Stimulated activated CD4-positive, alpha-beta T cell treated with anti-CD3 and anti-CD28 coated beads, Interleukin-15, amount 100 ng/mL, for 1 hour (primary cell): ENCODE measurements at places on chromosomes 3 and 15.

DNA sequence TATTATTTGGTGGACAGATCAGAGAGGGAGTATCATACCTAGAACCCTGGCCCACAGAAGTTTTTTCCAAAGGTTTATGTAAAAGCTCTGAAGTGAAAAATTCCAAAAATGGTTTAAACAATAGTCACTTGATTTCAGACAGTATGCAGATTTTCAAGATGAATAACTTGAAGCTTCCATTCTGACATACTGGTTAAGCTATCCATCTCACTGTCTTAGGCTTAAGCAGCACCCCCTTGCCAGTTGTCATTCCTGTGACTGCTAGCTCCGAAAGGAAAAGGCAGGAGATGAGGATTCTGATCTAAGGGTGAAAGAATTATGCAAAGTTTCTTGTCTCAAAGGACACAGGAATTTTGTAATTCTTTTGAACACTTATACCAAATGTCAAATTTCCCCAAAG lies 337.5 kb upstream of the THBS1 start:
- DNase-seq: no peak

- DNase-seq: no peak
Observed at GRCh38 chr3:143751643-143752178, 96.6 kb downstream of the SLC9A9 start.

- no peak for DNase-seq
Observed at GRCh38 chr15:61380270-61380669, 151.2 kb upstream of the RORA start.

DNA sequence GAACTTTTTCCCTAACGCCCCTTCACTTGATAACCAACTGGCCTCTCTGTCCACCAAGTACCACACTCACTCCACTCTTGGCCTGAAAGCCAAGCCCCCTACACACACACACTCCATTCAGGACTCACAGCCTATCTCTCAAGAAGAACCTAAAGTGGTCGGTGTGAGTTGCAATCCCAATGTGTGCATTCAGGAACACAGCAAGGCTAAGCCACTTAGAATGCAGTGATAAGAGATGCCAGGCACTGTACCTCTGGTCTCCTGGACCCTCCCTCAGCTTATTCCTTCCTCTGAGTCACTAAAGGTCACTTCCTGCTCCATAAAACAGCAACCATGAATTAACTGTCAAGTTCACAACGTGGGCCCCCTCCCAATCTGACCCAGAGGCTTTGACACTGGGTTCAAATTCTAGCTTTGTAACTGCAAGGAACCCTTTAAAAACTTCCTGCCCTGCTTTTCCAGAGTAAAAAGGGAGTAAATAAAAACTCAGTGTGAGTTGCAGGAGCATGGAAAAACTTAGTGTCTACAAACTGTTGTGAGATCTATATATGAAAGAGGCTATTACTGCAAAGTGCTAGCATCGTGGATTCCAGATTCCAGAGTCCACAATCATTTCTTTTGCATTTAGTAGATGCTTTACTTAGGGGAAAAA lies 17.6 kb upstream of the KCNMB3 start:
- no peak for DNase-seq

GRCh38 chr3:190339130-190339529 lies 16.9 kb upstream of the CLDN1 start:
- no peak for DNase-seq

GRCh38 chr3:38227989-38228388 lies 37.6 kb upstream of the SLC22A13 start:
- DNase-seq: no peak

- DNase-seq: no peak
Observed at GRCh38 chr15:68582236-68582635, 3.4 kb downstream of the CORO2B start.

DNA sequence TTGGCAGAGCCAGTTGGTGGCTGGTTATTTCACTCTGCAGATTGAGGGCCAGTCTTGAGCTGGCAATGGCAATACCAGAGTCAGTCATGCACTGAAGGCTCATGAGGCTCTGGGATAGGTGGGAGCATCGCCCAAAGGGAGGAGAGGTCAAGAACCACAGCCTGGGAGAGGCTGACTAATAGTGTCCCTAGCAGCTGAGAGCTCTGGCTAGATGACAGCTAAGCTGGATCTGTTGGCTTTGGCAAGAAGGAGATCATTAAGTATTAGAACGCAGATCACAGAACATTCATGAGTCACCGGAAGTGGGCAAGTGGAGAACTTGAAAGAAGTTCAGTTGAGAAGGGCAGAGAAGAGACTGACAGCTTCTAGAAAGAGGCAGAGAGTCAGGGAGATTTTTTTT lies 521.1 kb downstream of the NR2F2 start:
- DNase-seq: no peak

- no peak for DNase-seq
Observed at GRCh38 chr3:87318617-87319021, 42.2 kb upstream of the POU1F1 start.

GRCh38 chr3:194081826-194082225 lies 54.1 kb upstream of the HES1 start:
- DNase-seq: no peak

- DNase-seq: no peak
Observed at GRCh38 chr3:127234778-127235177, 41.8 kb downstream of the PRR23E start.

- no peak for DNase-seq
Observed at GRCh38 chr3:64000453-64001055, 22.7 kb downstream of the PSMD6 start.

GRCh38 chr3:3902161-3902560 lies 102.9 kb downstream of the LRRN1 start:
- no peak for DNase-seq

DNA sequence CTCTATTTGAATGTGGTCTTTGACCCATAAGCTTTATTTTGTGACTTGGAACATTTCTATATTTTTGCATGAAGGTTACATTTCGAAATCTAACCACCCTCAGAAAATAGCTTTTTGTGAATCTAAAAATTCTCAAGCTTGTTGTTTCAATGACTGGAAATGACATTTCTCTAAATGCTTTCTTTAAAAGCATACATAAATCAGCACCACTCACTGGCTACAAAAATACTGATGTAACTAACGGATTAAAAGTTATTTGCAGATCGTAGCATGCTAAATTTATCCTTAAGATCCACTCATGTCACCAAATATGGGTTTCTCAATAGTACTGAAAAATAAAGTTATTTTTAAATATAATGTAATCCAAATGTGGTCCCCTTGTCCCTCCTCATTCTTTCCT lies 55.2 kb upstream of the ACAN start:
- no peak for DNase-seq

GRCh38 chr3:76372497-76372896 lies 587.1 kb upstream of the ZNF717 start:
- DNase-seq: no peak

DNA sequence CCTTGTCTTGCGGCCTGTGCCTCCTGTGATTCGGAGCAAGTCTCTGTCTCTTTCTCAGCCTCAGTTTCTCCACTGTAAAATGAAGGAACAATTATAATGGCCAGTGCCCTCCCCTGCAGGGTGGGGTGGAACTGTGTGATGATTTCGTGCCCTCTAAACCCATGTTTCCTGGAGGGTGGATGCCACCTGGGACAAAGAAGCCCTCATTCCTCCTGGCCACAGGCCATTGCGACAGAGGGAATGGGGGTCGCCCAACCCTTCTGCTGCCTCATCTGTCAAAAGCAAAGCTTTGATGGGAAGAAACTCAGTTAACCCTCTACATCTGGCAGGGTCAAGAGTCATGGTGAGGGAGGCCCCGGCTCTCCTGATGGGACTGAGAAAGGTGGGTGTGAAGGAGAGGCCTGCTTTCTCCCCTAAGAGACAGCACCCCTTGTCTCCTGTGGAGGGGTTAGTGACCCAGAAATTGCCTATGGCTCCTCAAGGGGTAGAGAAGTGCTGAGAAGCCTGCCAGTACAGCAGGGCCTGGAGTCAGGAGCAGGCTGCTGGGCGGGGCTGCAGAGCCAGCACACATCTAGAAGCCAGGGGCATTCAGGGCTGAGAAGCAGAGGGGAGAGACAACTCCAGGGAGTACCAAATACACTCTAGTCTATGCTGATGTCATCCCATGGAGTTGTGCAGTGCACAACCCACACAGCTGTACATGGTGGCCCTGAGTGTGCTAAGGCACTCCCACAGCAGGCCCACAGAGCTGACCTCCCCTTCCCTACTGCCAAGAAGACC lies 61.0 kb downstream of the PLXNA1 start:
- DNase-seq: no peak

DNA sequence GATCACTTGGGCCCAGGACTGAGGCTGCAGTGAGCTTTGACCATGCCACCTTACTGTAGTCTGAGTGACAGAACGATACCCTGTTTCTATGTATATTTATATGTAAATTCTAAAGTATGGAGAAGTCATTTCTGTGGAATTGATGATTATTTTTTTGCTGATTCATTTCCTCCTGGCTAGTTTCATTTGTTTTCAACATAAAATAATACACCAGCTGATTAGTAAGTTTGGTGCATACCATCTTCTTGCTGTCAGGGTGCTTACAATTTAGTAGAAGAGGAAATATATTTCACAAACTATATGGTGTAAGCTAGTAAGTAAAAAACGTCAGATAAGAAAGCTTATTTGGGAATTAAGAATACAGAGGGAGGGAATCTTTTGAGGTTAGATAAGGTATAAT lies 36.0 kb downstream of the SLC25A26 start:
- no peak for DNase-seq

DNA sequence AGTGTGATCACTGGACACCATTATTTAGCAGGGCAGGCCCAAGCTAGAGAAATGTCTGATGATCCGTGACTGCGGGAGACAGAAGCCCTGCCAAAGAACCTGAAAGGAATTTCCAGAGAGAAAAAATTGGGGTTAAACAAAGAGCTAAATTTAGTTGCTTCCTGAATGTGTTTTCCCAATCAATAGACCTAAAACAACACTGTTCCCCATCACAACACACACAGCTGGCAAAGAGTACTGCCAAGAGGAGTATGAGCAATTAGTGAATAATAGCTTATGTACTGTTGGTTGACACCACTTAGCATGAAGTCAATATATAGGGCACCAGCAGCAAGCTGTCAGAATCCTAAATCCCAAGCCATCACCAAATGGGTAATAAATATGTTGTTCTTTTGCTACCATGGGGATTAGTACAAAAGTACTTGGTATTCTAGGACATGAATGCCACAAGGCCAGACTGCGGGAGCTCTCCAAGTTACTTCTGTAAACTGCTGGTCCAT lies 35.7 kb downstream of the CLK3 start:
- no peak for DNase-seq

DNA sequence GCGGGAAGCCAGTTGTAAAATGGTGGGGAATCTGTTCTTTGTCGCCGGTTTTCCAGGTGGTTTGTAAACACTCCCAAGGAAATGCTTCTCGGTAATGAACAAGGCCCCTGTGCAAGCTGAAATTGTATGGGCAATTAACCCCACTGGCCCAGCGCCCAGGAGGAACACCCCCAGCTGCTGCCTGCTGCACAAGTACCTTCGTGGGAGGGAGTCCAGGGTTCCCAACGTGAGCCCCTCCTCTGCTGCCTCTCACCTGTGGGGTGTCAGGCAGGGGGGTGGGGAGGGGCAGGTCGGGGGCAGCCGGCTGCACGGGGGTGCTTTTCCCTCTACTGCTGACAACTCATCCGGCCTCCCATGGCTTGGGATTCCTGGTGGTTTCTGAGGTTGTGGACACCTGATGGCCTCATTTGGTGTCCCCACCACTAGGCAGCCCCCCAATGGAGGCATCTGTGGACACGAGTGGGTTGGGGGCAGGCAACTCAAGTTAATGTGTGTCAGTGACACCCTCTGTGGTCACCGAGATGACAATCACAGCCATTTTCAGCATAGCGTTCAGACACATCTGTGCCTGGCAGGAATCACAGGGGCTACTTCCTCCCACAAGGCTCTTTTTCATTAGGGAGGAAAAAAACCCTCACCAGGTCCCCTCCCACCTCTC lies 35.6 kb upstream of the PRR23E start:
- no peak for DNase-seq

- DNase-seq: no peak
Observed at GRCh38 chr3:160676547-160677303, at the start of gene ARL14. Gene ARL14, plus strand, starts transcription at chr3:160677160. Its CDS starts 187 bp downstream, at chr3:160677347.

- DNase-seq: no peak
Observed at GRCh38 chr3:193812791-193813500, 219.9 kb downstream of the OPA1 start.

DNA sequence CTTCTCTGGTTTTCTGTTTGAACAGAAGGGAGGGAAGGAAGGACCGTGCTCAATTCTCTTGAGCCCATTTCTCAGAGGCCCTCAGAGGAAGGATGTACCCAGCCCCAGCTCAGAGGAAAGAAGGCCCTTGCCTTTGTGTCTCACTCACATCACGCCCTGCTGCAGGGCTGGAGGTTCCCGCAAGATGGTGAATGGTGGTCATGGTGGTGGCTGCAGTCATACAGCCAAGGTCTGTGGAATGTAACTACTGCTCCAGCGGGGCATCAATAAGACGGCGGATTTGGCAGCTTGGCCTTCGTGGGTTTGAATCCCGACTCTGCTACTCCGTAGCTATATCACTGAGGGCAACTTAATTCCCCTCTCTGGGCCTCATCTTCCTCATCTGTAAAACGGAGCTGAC lies 62.9 kb downstream of the SLC6A1 start:
- DNase-seq: no peak

DNA sequence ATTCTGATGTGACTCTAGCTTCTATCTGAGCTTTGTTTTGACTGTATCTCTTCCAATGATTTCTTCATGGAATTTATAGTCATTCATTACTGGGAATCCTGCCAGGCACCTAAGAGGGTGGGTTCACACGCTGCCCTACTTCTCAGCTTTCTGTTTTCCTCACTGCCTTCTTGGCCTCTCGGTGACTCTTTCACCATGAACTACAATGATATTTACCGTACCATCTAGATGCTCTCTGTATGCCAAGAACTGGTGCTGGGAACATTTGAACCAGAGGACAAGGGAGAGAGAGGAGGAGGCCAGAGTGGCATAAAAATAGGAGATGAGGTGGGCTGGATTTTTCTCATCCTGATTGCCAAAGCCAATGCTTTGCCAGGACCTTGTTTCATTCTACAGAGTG lies 280.0 kb upstream of the P2RY1 start:
- DNase-seq: no peak

DNA sequence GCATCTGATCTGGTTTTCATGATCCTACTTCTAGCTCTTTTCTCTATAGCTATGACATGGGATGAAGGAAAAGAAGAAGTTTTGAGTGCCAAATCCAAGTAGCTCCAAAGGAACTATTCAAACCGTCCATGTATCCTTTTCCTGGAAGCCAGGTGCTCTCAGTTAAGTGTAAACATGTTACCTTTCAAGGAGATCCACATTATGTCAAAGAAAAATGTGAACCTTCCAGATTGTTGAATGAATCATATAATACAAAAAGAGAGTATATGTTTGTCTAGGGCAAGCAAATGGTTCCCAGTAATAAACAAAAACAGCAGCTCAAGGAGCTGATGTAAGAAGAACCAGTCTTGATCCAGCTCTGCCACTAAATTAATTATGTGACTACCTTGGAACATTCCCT lies 534.9 kb downstream of the MAGI1 start:
- DNase-seq: no peak

DNA sequence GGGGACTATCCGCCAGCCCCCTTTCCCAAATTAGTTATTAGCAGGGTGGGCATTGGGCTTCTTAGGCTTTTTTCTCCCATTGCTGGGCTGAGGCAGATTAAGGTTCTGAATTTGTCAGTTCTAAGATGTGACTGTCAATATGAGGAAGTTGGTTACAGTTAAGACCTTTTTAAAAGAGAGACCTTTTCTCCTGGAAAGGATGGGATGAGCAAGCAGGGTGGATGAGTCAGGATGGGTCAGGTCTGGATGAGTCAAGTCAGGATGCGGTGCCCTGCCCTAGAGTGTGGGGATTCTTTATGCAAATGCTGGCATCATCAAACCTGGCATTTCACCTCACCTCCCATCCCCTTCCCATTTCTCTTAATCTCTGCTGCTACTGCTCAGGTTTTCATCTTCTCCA lies 1.9 kb downstream of the AEN start:
- no peak for DNase-seq
